Activated T-cell treated with anti-CD3 and anti-CD28 coated beads, Interleukin-2, amount 50 U/mL, for 24 hours (primary cell): ENCODE measurements at places on chromosomes 1 and 21.

- DNase-seq = no peak
These were observed 42.2 kb upstream of the WNT4 start for GRCh38 chr1:22184892-22185612.

DNA sequence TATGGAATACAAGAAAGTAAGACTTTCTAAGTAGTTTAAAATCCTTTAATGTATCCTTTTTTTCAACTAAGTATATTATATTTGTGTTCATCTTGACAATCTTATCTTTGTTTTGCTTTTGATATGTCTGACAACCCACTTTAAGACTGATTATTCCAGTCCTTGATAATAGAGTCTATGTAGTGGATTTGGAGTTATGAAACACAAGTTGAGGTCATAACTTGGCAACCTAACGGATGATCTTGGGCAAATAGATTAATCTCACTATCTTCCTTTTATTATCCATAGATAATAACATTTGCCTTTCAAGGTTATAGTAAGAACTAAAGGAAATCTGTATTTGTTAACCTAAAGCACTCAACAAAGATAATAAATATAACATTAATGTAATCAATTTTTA, 4.8 kb upstream of the GBP2 start:
- DNase-seq = no peak

GRCh38 chr1:181117648-181118449, 29.3 kb downstream of the IER5 start:
- no peak for DNase-seq

- DNase-seq = no peak
These were observed 36.4 kb downstream of the HS2ST1 start for GRCh38 chr1:86950712-86951419.

DNA sequence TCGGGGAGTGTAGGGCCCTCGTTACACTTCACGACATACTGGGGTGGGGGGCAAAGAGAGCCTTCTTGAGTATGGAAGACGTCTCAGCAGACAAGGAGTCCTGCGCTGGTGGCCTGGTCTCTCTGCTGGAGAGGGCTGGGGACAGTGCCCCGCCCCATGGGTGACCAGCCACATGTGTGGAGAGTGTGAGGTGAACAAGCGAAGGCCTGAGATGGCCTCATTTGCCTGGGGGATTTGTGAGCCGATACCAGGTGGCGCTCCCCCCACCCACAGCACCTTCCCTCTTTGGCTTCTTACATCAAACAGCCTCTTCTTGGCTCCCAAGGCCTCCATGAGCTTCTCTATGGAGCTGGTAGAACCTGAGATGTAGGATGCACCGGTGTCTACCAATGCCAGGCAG, 4.0 kb upstream of the ETNK2 start:
- DNase-seq = no peak

DNA sequence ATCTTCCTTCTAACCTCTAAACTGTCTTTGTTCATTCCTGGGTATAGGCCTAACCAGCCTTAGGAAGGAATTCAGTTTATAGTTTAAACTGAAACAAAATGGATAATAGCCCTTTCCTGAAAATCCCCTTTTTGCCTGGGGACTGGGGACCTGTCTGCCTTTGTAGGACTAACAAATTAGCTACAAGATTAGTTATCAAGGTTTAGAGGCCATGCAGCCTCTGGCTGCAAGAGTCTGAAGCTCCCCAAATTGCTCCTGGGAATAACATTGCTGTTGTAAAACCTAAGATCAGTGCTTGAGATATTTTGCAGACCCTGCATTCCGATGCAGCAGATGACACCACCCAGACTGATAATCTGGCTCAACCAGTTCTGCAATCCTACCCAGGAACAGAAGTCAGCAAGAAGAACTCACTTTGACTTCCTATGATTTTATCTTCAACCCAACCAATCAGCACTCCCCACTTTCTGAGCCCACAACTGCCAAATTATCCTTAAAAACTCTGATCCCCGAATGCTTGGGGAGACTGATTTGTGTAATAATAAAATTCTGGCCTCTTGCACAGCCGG, 96.6 kb upstream of the ETV3 start:
- no peak for DNase-seq

GRCh38 chr1:70475023-70475422, 64.0 kb downstream of the CTH start:
- DNase-seq = no peak

- DNase-seq = no peak
These were observed 40.5 kb upstream of the SCYL3 start for GRCh38 chr1:169933984-169934725.

DNA sequence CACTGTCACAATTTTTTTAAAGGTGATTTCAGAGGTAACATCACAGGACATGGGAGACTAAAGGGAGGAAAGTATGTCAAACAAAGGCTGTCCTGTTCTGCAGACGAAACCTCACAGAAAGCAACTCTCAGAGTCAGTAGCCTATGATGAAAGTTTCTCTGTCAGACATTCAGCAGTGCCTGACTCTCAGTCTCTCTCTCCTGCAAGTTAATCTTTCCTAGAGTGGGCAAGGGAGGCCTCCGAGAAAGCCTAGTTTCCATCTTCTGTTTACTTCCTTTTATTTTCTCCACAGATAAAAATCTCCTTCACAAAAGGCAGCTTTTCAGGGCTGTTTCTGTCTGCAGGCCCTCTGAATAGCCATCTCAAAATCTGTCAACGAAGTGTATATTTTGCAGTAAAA, 24.9 kb upstream of the FMO2 start:
- DNase-seq = no peak

DNA sequence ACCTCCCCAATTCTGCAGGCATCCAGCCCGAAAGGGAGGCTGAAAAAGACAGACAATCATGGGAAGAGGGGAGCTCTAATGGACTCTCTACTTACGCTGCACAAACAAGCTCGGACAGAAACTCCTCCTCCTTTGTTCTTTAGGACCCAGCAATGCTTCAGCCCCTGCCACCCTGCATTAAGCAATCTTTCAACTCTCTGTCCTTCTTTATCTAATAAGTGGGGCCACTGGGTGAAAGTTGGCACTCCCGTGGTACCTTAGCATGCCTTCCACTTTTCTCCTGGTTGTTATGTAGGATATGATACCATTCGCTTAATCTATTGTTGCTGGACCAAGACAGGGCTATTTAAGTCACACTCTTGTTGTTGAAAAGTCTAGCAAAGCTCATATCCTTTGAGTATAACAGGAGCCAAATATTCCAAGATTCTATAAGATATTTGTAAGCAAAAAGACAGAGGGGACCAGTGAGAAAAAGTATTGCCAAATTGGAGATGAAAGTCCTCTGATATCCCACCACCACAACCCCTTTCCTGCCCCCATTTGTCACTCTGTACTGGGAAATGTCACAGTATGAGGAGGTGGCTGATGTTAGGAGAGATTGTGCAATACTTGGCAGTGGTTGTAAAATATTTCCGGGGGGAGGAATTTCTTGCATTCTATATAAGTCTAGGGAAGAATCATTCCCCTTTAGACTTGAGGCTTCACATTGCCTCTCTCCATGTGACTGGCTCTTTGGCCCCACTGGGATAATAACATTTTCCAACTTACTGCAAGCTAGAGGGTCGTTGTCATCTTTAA, 137.3 kb upstream of the GJB5 start:
- DNase-seq = no peak
